ENCODE measurements at places on chromosomes 7 and 10.

DNA sequence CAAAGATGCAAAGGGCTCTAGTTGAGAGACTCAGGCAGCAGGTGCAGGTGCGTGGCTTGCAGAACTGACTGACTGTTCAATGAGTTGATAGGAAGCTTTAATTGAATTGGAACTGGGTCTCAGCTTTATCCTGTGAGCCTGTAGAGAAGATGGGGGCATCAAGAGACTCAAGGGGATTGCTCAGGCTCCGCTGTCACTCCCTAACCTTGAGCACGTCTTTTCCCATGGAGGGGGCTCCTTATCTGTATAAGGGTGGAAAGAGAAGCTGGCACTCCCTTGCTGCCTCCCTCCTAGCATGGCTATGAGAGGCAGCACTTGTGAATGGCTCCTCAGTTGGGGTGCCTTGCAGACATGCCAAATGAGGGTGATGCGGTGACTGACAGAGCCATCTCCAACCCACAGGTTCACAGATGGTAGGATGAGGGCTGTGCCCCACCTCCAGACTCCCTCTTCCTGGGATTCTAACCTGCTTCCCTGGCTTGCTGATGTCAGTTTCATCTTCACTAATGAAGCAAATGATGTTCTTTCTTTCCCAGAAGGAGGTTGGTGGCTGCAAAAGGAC is 12.4 kb upstream of the PLEKHA1 start:
- no peak for DNase-seq

DNA sequence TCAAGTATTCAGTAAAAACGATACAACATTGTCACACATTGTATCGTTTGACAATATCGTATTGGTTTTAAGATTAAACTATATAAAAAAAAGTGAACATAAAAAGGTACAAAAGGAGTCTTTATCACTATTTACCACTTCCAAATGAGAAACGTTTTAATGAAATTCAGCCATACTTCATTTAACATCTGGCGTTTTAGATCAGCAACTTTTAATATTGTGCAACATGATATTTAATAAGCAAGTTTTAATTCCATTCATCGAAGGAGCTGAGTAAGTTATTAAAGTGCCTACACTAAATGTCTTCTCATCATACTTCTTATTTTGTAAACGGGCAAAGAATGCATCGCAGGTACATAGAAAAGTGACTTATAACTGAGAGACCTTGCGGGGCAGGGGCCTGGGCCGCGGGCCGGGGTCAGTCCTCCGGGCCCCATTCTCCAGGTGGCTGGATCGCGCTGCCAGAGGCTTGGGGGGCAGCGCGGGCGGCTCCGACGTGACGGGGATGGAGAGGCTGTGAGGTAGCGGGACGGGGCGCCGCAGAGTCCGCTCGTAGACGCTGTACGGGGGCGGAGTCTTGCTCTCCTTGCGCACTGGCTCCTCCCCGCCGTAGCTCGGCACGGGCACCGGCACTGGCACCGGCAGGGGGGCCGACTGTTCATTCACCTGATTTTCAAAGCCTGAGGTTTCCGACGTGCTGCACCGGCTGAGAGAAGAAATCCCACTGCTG is 165.8 kb upstream of the IMMP2L start:
- no peak for DNase-seq

- no peak for DNase-seq
These were observed 352.4 kb downstream of the TCERG1L start for GRCh38 chr10:130958981-130959751.

GRCh38 chr7:20786049-20786412 is 655 bp downstream of the SP8 start:
- no peak for DNase-seq

DNA sequence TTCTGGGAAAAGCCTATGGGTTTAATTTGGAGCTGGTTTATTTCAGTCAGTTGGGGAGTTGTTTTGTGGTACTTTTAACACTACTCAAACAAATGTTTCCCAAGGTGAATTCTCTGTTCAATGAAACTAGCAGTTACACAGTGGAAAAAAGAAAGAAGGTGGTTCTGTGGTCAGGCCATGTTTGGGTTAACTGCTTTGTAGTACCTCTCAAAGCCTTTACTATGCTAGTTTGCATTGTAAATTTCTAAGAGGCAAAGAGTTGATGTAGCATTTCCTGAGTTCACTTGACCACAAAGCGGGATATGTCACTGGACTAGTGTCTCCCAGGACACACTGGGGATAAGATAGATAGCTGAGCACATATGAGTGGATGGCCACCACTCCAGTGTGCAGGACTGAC is 145.4 kb downstream of the KIF20B start:
- DNase-seq: no peak

DNA sequence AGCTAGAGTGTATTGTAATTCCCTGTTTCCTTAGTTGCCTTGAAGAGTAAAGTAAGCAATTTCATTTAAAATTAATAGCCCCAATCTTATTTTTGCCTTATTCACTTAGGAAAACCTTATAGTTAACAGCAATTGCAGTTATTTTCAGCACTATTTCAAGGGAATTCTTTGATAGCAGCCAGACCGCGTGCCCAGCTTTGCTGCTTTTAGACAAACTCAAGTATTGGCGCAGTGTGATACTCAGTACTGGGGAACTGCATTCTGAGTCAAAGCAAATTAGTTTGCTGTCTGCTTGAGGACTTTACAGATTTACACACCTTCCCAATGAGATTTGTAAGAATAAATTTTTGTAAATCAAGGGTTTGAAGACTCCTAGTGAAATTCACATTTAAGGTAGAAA is 21.2 kb downstream of the PRKG1 start:
- DNase-seq: no peak

DNA sequence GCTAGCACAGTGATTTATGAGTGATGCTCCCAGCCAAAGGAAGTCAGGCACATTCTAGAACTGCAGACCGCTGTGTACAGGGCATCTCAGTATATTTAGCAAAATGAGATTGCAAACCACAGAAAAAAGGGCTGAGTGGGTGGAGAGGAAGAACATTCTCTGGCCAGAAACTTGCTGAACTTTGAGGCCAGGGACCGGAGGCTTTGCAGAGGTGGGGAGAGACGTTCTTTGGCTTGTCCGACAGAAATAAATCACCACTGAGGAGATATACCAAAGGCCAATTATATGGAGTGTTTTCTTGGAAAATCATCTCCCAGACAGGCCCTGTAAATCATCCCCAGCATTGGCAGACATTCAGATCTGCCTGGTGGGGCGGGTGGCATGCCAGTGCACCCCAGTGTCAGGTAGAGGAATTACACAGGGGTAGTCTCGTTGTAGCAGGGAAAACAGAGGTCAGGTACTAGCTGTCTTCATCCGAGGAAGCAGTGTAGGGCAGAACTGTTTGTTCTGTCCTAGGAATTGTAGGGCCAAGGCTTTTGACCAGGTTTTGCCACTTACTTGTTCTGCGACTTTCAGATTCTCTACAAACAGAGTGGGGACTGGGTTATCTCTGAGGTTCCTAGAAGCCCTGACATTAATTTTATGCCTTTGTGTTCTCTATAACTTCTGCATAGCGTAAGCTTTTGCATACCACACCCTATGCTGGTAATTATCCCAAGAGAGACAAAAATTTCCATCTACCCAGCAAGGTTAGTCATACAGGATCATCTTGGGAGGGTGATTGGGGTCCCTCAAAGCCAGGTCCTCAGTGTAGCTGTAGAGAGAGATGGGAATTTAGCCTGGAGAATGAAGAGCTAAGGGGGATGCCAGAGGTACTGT is 655.6 kb downstream of the LRMDA start:
- DNase-seq: no peak

DNA sequence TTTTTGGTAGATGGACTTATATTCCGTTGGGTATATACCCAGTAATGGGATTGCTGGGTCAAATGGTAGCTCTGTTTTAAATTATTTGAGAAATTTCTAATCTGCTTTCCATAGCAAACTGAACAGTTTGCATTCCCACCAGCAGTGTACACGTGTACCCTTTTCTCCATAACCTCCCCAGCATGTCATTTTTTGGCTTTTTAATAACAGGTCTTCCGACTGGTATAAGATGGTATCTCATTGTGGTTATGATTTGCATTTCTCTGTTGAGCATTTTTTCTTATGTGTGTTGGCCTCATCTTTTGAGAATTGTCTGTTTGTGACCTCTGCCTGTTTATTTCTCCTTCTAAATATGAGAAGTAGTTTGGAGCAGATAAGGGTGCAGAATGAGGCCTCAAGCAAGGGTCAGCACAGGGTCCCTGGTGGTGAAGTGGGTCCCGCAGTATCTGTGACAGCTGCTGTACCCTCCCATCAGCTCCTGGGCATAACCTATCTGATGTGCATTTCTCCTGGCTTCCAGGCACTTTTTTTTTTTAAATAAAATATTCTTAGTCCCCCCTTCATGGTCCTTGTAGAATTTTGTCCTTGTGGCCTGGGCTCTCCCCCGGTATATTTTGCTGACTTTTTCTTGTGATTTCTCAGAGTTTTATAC is 73.5 kb downstream of the PROSER2 start:
- no peak for DNase-seq

DNA sequence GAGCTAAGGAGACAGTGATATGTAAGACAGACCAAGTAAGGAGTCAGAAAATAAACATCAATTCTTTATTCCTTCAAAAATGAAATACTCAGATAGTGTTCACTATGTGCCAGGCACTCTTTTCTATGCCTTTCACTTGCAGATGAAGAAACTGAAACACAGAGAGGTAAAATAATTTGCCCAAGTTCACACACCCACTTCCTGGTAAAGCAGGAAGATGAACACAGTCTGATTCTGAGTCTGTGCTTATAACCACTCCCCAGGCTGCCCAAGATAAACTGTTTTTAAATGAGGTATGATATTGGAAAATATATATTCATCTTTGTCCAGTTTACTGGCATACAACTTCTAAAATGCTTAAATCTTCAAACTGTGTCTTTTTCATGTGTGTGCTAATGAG is 294.4 kb upstream of the NPVF start:
- no peak for DNase-seq

- DNase-seq: no peak
These were observed 1.1 kb downstream of the AUTS2 start for GRCh38 chr7:69599286-69599954.

DNA sequence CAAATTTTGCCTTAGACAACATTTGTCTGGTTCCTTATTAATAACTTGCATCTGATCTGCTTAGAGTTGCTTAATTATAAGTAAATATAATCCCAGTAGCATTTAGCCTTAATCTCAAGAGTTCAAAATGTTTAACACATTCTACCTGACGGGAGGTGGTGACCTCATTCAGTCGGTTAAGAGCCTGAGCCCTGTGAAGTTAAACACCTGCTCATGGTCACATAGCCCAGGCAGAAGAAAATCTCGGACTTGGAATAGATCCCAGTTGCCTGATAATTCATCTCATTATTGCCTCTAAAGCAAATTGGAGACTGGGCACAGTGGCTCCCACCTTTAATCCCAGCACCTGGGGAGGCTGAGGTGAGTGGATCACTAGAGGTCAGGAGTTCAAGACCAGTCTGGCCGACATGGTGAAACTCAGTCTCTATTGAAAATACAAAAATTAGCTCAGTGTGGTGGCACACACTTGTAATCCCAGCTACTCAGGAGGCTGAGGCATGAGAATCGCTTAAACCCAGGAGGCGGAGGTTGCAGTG is 18.6 kb upstream of the ASCC1 start:
- DNase-seq: no peak

DNA sequence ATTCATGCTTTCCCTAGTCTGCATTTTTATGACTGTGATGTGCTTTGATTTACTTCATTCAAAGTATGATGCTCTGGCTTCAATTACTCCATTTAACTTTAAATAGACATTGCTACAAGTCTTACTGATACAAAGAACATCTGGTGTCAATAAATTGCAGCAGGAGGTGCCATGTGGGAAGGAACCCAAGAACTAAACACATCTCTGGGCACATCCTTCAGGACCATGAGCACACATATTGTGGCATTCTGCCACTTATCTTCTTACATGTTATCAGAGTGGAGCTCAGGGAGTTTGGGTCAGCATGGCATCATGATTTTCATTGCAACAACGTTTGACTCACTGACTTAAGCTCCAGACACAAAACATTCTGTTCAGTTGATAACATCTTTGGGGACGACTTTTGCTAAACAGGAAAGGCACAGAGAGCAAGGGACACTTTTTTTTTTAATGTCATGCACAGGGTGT is 227.0 kb downstream of the DKK1 start:
- DNase-seq: no peak

- no peak for DNase-seq
These were observed 173.1 kb downstream of the INHBA start for GRCh38 chr7:41529831-41530230.

GRCh38 chr7:22241805-22242390 is 115.1 kb downstream of the RAPGEF5 start:
- no peak for DNase-seq

DNA sequence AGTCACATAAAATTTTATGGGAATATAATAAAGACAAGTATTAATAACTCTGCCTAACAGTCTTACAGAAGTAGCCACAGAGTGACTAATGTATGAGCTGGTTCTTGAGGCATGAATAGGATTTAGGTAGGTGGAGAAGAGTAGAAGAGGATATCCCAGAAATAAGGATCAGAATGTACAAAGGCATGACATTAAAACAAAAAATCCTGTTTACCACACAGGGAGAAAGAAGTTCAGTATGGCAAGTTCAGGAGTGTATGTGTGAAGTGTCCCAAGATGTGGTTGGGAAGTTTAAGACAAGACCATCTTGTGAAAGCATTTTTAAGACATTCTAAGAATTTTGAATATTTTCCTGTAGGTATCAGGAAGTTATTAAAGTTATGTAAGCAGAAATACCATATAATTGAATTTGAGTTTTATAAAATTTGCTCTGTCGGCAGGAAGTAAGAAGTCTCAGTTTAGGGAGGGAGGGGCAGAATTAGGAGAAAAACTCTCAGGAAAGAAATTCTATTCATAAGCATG is 64.7 kb upstream of the CAV2 start:
- no peak for DNase-seq

- DNase-seq: no peak
These were observed 58.3 kb downstream of the PIP4K2A start for GRCh38 chr10:22656036-22656435.

- no peak for DNase-seq
These were observed 172.4 kb downstream of the DNAJB6 start for GRCh38 chr7:157509226-157509625.

DNA sequence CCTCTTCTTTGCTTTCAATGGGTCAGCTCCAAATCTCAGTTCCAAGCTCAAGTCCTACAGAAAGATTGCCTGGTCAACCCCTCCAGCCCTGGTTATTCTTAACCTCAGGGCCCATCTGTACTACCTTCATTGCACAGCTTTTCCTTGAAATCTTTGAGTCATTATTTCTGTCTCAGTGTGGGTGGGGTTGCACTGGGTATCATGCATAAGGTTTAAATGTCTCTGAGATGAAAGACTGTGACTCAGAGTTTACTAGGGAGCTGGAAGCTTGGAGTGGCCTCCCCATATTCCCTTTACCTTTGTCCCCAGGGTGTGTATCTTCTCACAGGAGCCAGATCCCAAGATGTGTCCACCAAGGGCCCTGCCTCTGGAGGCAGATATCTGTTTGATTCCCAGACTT is 3.3 kb upstream of the OR6V1 start:
- no peak for DNase-seq

- no peak for DNase-seq
These were observed 53.9 kb downstream of the WIPF3 start for GRCh38 chr7:29860186-29860585.
